LHCN-M2 (cell line): ENCODE measurements at places on chromosomes 6 and 20. TPM values are rescaled to one million over a fixed set of nuclear protein-coding genes. Genes with fewer than 3 reads are reported as not detected.

Gene GTSF1L
- total RNA-seq: not detected in 2 replicates

Gene UST
- 4.9 and 5.6 TPM in 2 replicates for total RNA-seq

Gene C20orf141
- not detected in 2 replicates for total RNA-seq

Gene PPP1R3G
- total RNA-seq: 0.29 and 0.38 TPM in 2 replicates

Gene ADTRP
- 0.64 and 2.2 TPM in 2 replicates for total RNA-seq

Gene SLC32A1
- not detected in 2 replicates for total RNA-seq

Gene TTBK1
- under 0.01 and 0.06 TPM in 2 replicates for total RNA-seq

Gene HAO1
- not detected in 2 replicates for total RNA-seq

Gene RSPH9
- total RNA-seq: not detected in 2 replicates

Gene PPT2
- total RNA-seq: 15.5 and 19.3 TPM in 2 replicates

Gene ASIP
- total RNA-seq: not detected in 2 replicates

Gene ADGB
- not detected in 2 replicates for total RNA-seq

Gene CLPSL1
- not detected in 2 replicates for total RNA-seq

Gene MYLIP
- total RNA-seq: 6.5 and 9.1 TPM in 2 replicates

Gene HSPA1A
- total RNA-seq: 98.9 and 101 TPM in 2 replicates

Gene BNIP5
- not detected in 2 replicates for total RNA-seq

Gene TBXT
- not detected in 2 replicates for total RNA-seq

Gene KIAA1755
- total RNA-seq: 0.17 and 0.45 TPM in 2 replicates

Gene EMILIN3
- total RNA-seq: not detected in 2 replicates

Gene NRSN1
- total RNA-seq: not detected in 2 replicates

Gene NKAPL
- total RNA-seq: not detected in 2 replicates

Gene PARD6B
- total RNA-seq: 0.06 and 0.90 TPM in 2 replicates

Gene KCNK5
- not detected in 2 replicates for total RNA-seq

Gene OPRL1
- 0.92 and 1.2 TPM in 2 replicates for total RNA-seq

Gene POU3F2
- 0.19 TPM in 1 of 2 replicates, not detected in the other for total RNA-seq

Gene HLA-G
- not detected in 2 replicates for total RNA-seq

Gene TBX18
- 23.5 and 26.1 TPM in 2 replicates for total RNA-seq

Gene HLA-DRB1
- 0.45 and 0.57 TPM in 2 replicates for total RNA-seq

Gene LY6G6C
- total RNA-seq: 0.51 TPM in 1 of 2 replicates, not detected in the other

Gene PRL
- not detected in 2 replicates for total RNA-seq
